Naive thymus-derived CD8-positive, alpha-beta T cell (primary cell): ENCODE measurements at places on chromosomes 12 and 14. TPM values are rescaled to one million over a fixed set of nuclear protein-coding genes. Genes with fewer than 3 reads are reported as not detected.
A peak's percentile ranks its signal among the peaks of the same experiment; 100 is the strongest.

DNA sequence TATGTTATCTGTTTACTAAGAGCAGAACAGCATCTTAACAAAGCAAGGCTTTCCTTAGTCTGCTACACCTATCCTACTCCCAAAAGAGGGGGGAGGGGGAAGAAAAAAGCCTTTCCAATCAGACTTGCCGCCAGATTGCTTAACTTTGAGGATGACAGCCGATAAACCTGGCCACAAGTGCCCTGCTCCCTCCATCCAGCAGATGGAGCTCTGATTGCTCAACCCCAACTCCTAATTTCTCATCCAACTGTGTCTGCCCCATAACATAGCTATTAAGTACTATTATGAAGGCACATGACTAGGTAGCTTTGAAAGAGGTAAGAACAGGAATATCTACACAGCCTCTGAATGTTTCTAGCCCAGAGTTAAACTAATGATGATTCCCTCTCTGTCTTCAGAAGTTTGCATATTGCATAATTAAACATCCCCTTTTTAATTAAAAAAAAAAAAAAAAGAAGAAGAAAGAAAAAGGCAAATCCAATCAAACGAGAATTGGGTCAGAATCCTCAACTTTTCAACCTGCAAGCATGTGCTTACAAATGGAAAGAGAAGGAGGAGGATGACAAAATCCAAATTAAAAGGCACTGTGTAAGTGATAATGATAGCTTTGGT lies 247.4 kb downstream of the GALC start:
- H3K27ac ChIP-seq, result no peak overlapping the region
- H3K4me1 ChIP-seq, result no peaks in the 10 kb centered on the region
- H3K4me3 ChIP-seq, result no peak overlapping the region
- H3K27me3 ChIP-seq, result peaks cover 23% of the 10 kb centered on the region

PPFIBP1 gene
- total RNA-seq, result 7.8 TPM

DNA sequence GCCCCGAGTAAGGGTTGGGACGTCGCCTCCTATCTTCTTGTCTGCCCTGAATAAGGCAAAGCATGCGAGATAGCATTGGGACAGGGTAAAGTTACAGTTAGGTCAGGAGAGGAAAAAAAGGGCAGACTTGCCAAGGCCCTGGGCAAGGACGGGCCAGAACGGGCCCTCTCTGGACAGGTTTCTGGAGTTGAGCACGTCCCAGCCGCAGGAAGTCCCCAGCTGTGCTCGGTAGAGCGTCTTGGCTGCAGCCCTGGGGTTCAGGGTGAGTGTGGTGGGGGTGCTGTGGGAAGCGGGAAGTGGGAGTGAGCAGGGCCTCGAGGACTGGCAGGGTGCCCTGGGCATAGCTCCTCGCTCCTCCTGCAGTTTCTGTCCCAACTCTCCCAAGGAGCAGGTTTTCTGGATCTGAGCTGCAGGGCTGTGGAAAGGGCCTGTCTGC lies 5.4 kb downstream of the RPS6KL1 start:
- H3K36me3 ChIP-seq, result no peaks in the 10 kb centered on the region
- no peaks in the 10 kb centered on the region for H3K4me1 ChIP-seq
- H3K4me3 ChIP-seq, result no peak overlapping the region
- DNase-seq, result no peak

DNA sequence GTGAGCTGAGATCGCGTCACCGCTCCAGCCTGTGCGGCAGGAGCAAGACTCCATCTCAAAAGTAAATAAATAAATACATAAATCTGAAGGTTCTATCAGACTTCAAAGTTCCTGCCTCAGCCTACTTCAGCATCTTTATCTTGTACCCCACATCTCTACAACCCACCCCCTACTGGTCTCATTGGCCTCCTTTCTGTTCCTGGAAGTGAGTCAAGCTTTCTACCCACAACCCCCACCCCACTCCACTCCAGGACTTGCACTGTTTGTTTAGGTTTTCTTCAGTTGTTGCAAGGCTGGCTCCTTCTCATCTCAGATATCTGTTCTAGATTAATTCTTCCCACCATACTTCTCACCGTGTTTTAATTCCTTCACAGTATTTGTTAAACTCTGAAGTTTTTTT lies 714 bp upstream of the PSMC6 start:
- peaks cover 34% of the 10 kb centered on the region for H3K36me3 ChIP-seq
- no peak for DNase-seq
- peaks cover 36% of the 10 kb centered on the region for H3K4me1 ChIP-seq
- H3K27me3 ChIP-seq, result no peaks in the 10 kb centered on the region
- H3K4me3 ChIP-seq, result peak overlapping the region; percentile 97

PPP1R1A gene
- total RNA-seq, result not detected

- no peak overlapping the region for H3K27ac ChIP-seq
- H3K36me3 ChIP-seq, result no peaks in the 10 kb centered on the region
- peaks cover 17% of the 10 kb centered on the region for H3K27me3 ChIP-seq
These were observed 4.3 kb downstream of the SLC2A14 start for GRCh38 chr12:7868391-7868790.

DHRS2 gene
- total RNA-seq, result not detected

- no peaks in the 10 kb centered on the region for H3K36me3 ChIP-seq
- H3K27ac ChIP-seq, result no peak overlapping the region
- H3K4me1 ChIP-seq, result peaks cover 45% of the 10 kb centered on the region
- H3K4me3 ChIP-seq, result no peak overlapping the region
These were observed 485.1 kb downstream of the ZFP36L1 start for GRCh38 chr14:68307790-68308168.

DNA sequence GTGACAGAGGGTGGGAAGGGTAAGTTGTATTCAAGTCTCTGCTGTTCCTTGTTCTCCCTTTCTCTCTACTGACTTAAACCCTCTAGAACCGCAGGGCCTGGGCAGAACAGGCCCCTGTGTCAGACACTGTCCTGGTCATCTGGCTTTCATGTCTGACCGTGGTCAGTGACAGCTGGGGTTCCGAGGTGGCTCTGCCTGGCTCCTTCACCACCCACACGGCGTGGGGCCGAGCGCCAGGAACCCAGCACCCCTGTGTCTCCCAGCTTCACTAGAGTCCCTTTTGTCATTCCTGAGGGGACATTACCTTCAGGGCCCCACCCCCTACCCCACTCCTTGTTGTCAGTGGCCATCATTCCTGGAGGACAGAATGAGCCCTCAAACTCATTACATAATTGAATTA lies 168.9 kb downstream of the ADGRD1 start:
- H3K27me3 ChIP-seq, result no peaks in the 10 kb centered on the region
- no peaks in the 10 kb centered on the region for H3K4me1 ChIP-seq
- no peak for DNase-seq
- H3K36me3 ChIP-seq, result no peaks in the 10 kb centered on the region
- no peak overlapping the region for H3K4me3 ChIP-seq

PTCSC3 gene
- total RNA-seq, result not detected

PMCH gene
- total RNA-seq, result not detected

FBRSL1 gene
- 101 TPM for total RNA-seq

KLRC4 gene
- 55.4 TPM for total RNA-seq

CCDC77 gene
- total RNA-seq, result 13.5 TPM

LAG3 gene
- 0.75 TPM for total RNA-seq

GRCh38 chr14:81550001-81550637 lies 16.5 kb upstream of the SEL1L start:
- no peaks in the 10 kb centered on the region for H3K36me3 ChIP-seq
- no peak overlapping the region for H3K4me3 ChIP-seq
- no peaks in the 10 kb centered on the region for H3K27me3 ChIP-seq
- no peaks in the 10 kb centered on the region for H3K4me1 ChIP-seq
- H3K27ac ChIP-seq, result no peak overlapping the region

DNA sequence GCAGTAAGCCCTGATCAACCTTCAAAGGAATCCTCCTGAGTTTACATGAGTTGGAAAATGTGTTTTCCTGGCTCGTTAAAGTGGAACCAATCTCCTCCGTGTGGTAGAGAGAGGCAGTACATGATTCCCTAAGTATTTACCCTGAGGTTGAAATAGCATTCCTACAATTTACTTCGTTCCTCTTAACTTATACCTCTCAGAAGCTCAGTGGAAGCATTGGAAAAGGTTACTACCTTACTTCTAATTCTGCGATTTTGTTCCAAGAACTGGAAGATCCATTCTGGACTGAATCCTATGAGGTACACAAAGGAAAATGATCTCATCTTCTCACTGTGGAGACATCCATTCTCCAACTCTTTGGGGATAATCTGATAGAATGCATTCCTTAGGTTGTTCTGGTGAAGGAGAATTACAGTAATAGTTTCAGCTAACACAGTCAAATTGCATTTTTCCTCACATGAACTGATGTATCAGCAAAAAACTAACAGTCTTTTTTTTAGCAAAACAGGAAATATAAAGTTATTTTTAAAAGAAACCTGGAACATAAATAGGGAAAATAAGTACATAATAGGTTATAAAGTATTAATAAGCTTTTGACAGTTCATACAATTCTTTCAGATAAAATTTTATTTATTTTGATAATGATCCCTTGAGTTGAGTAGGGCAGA lies 475.6 kb downstream of the PDZRN4 start:
- no peaks in the 10 kb centered on the region for H3K27me3 ChIP-seq
- H3K27ac ChIP-seq, result no peak overlapping the region
- H3K36me3 ChIP-seq, result no peaks in the 10 kb centered on the region

TMEM63C gene
- total RNA-seq, result 0.66 TPM

DNA sequence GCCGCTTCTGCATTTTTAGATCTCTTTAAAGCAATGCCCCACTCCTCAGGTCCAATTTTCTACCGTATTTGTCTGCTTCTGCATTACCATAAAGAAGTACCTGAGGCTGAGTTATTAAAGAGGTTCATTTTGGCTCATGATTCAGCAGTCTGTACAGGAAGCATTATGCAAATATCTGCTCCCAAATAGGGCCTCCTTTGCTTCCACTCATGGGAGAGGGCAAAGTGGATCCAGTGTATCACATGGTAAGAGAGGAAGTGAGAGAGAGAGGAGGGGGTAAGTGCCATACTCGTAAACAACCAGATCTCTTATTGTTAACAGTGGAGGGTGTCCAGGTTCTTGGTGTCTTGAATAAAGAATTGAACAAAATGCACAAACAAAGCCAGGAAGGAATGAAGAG lies 316.1 kb upstream of the SEL1L start:
- H3K4me3 ChIP-seq, result no peak overlapping the region
- no peaks in the 10 kb centered on the region for H3K27me3 ChIP-seq
- no peak for DNase-seq

- H3K27ac ChIP-seq, result no peak overlapping the region
- no peaks in the 10 kb centered on the region for H3K36me3 ChIP-seq
- peaks cover 5% of the 10 kb centered on the region for H3K4me1 ChIP-seq
- no peak for DNase-seq
- H3K4me3 ChIP-seq, result no peak overlapping the region
These were observed 28.6 kb upstream of the RND1 start for GRCh38 chr12:48894271-48894670.

- H3K4me1 ChIP-seq, result peaks cover 12% of the 10 kb centered on the region
- DNase-seq, result no peak
- no peaks in the 10 kb centered on the region for H3K27me3 ChIP-seq
- H3K36me3 ChIP-seq, result no peaks in the 10 kb centered on the region
These were observed 716.0 kb downstream of the LRFN5 start for GRCh38 chr14:42322531-42323284.

GRCh38 chr14:71225113-71225512 lies 317.9 kb downstream of the PCNX1 start:
- H3K36me3 ChIP-seq, result no peaks in the 10 kb centered on the region
- no peaks in the 10 kb centered on the region for H3K27me3 ChIP-seq
- no peak overlapping the region for H3K27ac ChIP-seq
- no peak overlapping the region for H3K4me3 ChIP-seq
- no peak for DNase-seq

- H3K36me3 ChIP-seq, result peaks cover 9% of the 10 kb centered on the region
- peaks cover 2% of the 10 kb centered on the region for H3K27me3 ChIP-seq
- no peak overlapping the region for H3K4me3 ChIP-seq
- no peaks in the 10 kb centered on the region for H3K4me1 ChIP-seq
- no peak for DNase-seq
These were observed 72.3 kb downstream of the B4GALNT3 start for GRCh38 chr12:531951-532585.

DNA sequence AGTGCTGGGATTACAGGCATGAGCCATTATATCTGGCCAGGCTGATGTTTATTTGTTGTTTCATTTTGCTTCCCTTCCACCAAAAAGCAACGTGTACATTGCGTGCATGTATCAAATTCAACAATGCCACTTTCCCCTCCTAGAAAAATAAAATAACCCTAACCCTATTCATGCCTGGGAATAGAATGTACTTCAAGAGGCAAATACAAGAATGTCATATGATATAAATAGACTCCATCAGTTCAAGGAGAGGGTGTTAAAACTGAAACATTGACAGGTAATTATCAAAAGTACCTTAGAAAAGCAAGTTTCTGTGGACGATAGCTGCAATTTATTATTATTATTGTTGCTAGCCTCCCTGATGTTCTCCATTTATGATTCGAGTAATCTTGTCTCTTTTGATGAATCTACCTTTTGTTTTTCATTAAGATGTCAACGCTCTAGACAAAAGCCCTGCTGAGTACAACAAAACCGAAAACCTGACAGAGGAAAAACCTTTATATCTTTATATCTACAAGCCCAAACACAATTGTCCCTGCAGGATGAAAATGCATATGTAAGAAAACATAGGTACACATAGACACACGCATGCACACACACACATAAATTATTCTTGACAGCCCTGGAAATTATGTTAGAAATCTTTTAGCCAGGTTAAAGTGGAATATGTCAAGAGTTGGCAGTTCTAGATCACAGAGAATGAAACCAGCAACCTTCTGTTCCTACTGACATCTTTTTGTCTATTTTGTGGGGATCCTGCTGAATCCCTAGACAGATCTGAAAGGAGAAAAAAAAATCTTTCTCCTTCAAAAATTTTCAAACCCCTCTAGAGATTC lies 98.9 kb downstream of the BTG1 start:
- H3K36me3 ChIP-seq, result peaks cover 13% of the 10 kb centered on the region
- H3K27me3 ChIP-seq, result no peaks in the 10 kb centered on the region
- DNase-seq, result no peak

RIPK3 gene
- total RNA-seq, result 32.9 TPM

DNA sequence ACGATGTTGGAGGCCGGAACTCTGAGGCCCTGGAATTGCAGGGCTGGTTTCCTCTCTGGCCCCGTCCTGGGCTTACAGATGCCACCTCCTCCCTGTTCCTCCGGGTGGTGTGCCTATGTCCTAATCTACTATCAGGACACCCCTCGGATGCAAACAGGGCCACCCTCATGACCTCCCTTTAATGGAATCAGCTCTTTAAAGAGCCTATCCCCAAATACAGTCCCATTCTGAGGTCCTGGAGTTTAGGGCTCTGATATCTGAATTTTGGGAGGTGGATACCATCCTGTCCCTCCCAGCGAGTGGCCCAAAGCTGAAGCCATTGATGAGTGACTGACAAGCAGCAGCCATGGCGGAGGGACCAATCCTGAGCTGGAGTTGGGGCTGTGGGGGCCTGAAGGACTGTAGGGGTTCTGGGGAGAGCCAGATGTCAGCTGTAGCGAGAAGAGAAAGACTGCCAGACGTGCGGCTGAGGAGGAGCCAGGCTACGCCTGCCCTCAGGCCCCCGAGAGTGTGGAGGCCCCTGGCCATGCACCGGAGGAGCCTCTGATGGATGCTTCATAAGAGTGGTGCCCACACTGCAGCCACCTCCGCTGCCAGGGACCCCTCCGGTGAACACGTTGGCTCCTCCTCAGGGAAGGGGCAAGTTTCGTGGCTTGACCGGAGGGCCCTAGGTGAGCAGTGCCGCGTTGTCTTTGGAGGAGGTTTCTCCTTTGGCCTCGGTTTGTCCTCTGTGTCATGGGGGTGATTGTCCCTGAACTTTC lies 100.2 kb downstream of the KIF26A start:
- H3K27ac ChIP-seq, result no peak overlapping the region
- no peak overlapping the region for H3K4me3 ChIP-seq
- no peak for DNase-seq
- H3K27me3 ChIP-seq, result peaks cover 18% of the 10 kb centered on the region
- H3K36me3 ChIP-seq, result peaks cover 10% of the 10 kb centered on the region
